ENCODE measurements at places on chromosomes 2 and 18.

GRCh38 chr2:179140571-179140970, 90.6 kb upstream of the CCDC141 start:
- DNase-seq = no peak

DNA sequence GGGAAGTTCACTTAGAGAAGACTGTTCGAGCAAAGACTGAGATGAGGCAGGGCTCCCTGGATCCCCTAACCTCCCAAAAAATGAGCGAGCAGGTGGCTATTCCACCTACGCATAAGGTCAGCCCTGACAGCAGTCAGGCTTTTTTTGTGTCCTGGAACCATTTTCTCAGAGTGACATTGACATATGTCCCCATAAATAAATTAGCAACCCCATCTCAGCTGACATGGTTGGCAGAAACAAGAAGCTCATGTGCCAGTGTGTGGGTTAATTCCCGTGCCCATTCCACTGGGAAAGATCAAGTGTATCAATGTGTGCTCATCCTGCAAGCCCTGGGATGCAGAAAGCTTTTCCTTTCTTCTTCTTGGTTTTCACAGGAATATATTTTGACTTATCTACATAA, 740.4 kb upstream of the CELF4 start:
- DNase-seq = no peak

GRCh38 chr2:180621941-180622918, 358.2 kb upstream of the UBE2E3 start:
- DNase-seq = no peak

GRCh38 chr2:105442721-105443120, 43.9 kb upstream of the FHL2 start:
- no peak for DNase-seq

GRCh38 chr2:148106331-148106730, 85.4 kb downstream of the MBD5 start:
- no peak for DNase-seq

DNA sequence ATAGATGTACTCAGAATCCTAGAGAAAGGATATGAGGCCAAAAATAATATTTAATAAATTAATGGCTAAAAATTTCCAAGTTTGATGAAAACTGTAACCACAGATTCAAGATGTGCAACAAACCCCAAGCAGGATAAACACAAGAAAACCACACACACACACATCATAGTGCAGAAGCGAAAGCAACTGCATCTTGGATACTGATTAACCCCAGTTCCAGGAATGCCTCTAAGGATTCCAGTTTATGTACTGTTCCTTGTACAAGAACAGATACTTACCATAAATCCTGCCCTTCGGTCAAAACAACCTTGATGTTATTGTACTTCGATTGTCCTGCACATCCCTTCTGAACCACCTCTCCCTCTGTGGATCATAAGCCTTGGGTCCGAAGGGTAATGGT, 122.8 kb upstream of the PID1 start:
- no peak for DNase-seq

- DNase-seq = no peak
Observed at GRCh38 chr18:45916302-45916701, 50.8 kb downstream of the EPG5 start.

DNA sequence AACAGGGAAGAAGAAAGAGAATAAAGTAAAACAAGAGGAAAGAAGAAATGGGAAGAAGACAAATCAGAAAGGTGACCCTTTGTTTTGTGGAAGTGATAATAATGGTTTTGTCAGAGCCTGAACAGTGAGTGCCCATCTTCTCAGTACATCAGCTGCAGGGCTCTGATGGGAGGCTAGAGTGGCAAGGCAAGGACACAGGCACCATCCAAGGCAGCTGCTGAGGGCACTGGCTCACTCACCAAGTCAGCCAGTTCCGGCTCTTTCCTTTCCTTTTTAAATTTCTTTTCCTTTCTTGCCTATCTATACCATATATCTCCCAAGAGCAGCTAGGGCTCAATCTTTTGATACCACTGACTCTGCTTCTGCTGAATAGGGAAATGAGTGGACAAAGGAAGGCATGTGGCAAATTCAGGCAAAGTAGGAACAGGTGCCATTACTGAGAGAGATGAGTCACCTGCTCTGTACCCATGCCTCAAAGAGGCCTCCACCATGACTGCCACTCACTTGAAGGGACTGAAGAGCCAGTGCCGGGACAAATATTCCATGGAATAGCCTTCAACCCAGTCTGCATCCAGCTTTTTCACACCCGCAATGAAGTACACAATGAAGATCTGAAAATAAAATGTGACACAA, 6.2 kb downstream of the GGCX start:
- DNase-seq = no peak

DNA sequence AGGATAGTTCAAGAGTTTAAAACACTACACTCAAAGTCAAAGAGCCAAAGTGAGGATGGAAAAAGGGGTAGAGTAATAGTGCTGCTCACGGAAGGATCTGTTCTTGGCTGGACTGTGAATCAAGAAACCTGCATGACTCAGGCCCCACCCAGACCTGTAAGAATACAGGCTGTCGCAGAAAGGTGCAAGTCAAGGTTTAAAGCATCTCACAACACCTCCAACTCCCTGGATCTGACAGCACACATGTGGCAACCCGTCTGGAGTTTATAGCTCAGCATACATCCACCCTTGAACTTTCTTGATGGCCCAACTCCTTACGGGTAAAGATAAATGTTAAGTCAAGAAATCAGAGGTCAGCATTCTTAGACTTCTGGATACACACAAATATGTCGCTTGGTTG, 6.3 kb downstream of the KIAA2012 start:
- DNase-seq = no peak
